Upper lobe of right lung (tissue), 1 donor: ENCODE measurements at places on chromosomes 11 and 22. TPM values are rescaled to one million over a fixed set of nuclear protein-coding genes. Genes with fewer than 3 reads are reported as not detected.

Gene OR52A1
- total RNA-seq: not detected

Gene OR56B4
- not detected for total RNA-seq

Gene PLEKHA7
- 43.6 TPM for total RNA-seq

Gene BBS1
- total RNA-seq: 33.5 TPM

Gene OR8D1
- total RNA-seq: not detected

Gene MARK2
- 40.7 TPM for total RNA-seq

Gene TMEM132A
- total RNA-seq: 18.4 TPM

Gene FAM227A
- 0.98 TPM for total RNA-seq

DNA sequence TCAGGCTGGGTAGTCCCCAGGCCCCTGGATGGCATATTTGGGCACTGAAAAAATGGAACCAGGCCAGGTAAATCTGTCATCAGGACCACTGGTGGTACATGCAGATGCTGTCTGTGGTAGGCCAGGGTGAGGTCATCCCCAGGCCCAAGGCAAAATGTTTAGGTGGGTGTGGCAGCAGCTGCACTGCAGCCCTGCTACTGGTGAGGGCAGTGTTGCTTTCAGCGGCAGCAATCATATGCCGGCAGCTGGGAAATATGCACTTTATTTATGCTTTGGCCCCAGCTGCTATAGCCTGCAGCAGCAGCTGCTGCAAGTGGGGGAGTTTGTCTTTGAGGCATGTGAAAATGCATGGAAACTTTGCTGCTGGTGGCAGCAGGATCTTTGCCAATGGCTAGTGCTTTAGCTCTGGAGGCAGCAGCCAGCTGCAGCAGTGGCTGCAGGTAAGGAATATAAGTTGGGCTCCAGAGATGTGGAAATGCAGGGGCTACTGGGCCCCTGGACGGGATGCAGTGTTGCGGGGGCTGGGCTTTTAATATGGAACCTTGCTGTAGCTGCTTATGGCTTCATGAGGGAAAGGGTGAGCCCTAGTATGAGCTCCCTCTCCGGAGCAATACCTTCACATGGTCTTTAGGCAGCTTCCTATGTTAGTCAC lies 365.7 kb upstream of the CADM1 start:
- H3K4me3 ChIP-seq: no peak overlapping the region
- peak; percentile 69 for DNase-seq

DNA sequence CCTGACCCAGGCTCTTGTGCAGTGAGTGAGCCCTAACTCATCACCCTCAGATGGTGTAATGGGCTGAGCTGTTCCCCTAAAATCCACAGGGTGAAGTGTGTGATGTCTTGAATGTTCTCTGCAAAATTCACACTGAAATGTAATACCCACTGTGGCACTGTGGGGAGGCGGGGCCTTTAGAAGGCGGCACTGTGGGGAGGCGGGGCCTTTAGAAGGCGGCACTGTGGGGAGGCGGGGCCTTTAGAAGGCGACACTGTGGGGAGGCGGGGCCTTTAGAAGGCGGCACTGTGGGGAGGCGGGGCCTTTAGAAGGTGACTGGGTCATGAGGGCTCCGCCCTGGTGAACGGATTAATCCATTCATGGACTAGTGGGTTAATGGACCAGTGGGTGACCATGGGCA lies 33.0 kb downstream of the CHID1 start:
- H3K27me3 ChIP-seq: no peaks in the 10 kb centered on the region
- H3K36me3 ChIP-seq: no peaks in the 10 kb centered on the region
- no peak overlapping the region for H3K4me3 ChIP-seq
- H3K4me1 ChIP-seq: no peaks in the 10 kb centered on the region

GRCh38 chr11:56852131-56852530 lies 103.6 kb upstream of the OR9G4 start:
- H3K4me3 ChIP-seq: no peak overlapping the region
- DNase-seq: no peak
- no peak overlapping the region for H3K27ac ChIP-seq
- H3K4me1 ChIP-seq: no peaks in the 10 kb centered on the region
- no peaks in the 10 kb centered on the region for H3K27me3 ChIP-seq
- no peaks in the 10 kb centered on the region for H3K36me3 ChIP-seq

DNA sequence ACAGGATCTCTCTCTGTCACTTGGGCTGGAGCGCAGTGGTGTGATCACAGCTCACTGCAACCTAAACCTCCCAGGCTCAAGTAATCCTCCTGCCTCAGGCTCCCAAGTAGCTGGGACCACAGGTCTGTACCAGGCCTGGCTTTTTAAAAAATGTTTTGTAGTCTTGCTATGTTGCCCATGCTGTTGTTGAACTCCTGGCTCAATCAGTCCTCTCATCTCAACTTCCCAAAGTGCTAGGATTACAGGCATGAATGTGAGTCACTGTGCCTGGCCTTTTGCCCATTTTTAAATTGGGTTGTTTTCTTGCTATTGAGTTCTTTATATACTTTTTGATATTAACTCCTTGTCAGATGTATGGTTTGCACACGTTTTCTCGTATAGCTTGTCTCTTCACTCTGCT lies 33.0 kb upstream of the PITPNB start:
- H3K27me3 ChIP-seq: no peaks in the 10 kb centered on the region
- no peaks in the 10 kb centered on the region for H3K36me3 ChIP-seq
- DNase-seq: no peak
- no peak overlapping the region for H3K4me3 ChIP-seq
- no peak overlapping the region for H3K27ac ChIP-seq
- H3K4me1 ChIP-seq: peaks cover 4% of the 10 kb centered on the region

DNA sequence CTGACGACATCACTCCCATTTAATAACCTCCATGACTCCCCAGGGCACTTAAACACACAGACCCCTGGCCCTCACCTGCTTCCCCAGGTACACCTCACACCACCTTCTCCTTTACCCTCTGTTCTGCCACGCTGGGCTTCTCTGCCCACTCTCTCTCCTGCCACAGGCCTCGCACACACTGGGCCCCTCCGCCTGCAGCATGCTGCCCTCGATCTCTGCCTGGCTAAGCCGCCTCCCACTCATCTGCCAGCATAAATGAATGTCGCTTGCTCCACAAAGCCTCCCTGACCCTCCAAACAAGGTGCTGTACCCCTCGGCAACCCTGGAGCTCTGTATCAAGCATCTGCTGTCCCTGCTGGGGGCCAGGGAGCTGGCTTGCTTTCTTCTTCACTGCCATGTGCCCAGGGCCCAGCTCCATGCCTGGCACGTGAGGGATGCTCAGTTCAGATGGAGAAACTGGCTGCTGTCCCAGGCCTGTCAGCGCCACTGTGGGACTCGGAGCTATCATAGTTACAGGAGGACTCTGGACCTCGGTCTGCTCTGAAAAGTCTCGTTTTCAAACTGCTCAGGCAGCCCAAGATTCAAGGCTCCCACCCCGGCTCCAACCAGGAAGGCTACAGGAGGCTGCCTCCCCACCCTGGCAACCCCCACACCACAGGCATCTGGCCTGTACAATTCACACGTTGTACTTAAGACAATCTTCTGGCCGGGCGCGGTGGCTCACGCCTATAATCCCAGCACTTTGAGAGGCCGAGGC lies 11.9 kb downstream of the TTLL1 start:
- no peaks in the 10 kb centered on the region for H3K27me3 ChIP-seq
- H3K27ac ChIP-seq: no peak overlapping the region
- no peaks in the 10 kb centered on the region for H3K4me1 ChIP-seq
- no peak overlapping the region for H3K4me3 ChIP-seq

DNA sequence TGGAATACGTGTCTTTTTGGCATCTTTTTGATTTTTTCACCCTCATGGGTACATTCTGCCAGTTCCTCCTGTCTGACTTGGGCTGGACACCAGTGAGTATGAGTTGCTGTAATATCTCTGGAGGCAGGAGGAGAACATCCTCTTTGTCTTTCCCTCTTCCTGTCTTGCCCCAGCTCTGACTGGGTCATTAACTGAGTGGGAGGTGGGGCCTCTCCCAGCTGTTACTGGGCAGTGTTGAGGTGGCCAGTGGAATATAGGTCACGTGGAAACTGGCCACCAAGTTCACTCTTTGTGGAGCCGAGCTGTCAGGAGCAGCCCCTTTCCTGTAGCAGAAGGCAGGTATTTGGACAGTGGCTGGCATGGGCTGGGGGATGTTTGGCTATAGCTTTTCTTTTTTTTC lies 2.2 kb downstream of the GLB1L2 start:
- no peak for DNase-seq
- H3K27ac ChIP-seq: no peak overlapping the region
- H3K36me3 ChIP-seq: no peaks in the 10 kb centered on the region
- peaks cover 7% of the 10 kb centered on the region for H3K27me3 ChIP-seq

GRCh38 chr11:93988912-93989311 lies 32.2 kb upstream of the HEPHL1 start:
- H3K27ac ChIP-seq: no peak overlapping the region
- no peaks in the 10 kb centered on the region for H3K36me3 ChIP-seq
- no peaks in the 10 kb centered on the region for H3K4me1 ChIP-seq
- H3K4me3 ChIP-seq: no peak overlapping the region
- H3K27me3 ChIP-seq: no peaks in the 10 kb centered on the region
- DNase-seq: no peak

DNA sequence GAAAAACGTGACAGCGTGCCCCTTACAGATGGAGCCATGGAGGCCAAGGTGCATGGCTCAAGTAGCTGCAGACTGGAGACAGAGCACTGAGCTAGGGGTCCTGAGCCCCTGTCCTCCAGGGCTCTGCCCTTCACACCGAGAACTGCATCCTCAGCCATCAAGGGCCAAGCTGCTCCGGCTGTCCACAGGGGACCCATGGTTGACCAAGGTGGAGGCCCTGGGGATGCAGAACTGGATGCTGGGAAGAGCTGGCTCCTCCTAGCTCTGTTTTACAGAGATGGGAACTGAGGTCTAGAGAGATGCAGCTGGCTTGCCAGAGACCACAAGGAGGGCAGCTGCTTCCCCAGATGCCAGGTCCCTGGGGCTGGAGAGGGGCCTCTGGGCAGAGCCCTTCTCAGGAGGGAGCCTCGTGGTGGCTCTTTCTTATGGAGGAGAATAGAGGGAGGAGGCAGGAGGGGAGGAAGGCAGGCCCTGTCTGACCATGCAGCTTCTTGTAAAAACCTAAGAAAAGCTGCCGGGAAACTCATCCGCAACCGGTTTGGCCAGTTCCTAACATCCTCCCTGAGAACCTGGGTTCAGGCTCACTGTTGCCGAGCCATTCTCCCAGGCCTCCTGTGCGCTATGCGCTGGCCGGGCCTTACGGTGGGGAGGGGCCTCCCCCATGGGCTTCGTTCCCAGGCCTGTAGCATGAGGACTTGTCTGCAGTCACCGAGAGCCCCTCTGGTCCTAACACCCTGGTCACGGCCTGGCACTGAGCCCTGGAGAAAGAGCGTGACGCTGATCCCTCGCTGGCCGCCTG lies 80.6 kb downstream of the WNT7B start:
- no peak overlapping the region for H3K27ac ChIP-seq
- DNase-seq: peak; percentile 77
- no peaks in the 10 kb centered on the region for H3K36me3 ChIP-seq
- H3K4me1 ChIP-seq: no peaks in the 10 kb centered on the region

- no peak for DNase-seq
- H3K27me3 ChIP-seq: no peaks in the 10 kb centered on the region
- peaks cover 39% of the 10 kb centered on the region for H3K4me1 ChIP-seq
- H3K27ac ChIP-seq: no peak overlapping the region
Measured at GRCh38 chr11:111939836-111940604, 2.9 kb downstream of the DIXDC1 start.

- no peak overlapping the region for H3K4me3 ChIP-seq
- H3K27ac ChIP-seq: no peak overlapping the region
- H3K4me1 ChIP-seq: peaks cover 46% of the 10 kb centered on the region
- H3K36me3 ChIP-seq: no peaks in the 10 kb centered on the region
Measured at GRCh38 chr11:78355309-78355705, 62.3 kb downstream of the GAB2 start.

GRCh38 chr22:33829546-33830280 lies 90.6 kb downstream of the LARGE1 start:
- no peak for DNase-seq
- no peaks in the 10 kb centered on the region for H3K36me3 ChIP-seq
- H3K27ac ChIP-seq: no peak overlapping the region
- no peak overlapping the region for H3K4me3 ChIP-seq

DNA sequence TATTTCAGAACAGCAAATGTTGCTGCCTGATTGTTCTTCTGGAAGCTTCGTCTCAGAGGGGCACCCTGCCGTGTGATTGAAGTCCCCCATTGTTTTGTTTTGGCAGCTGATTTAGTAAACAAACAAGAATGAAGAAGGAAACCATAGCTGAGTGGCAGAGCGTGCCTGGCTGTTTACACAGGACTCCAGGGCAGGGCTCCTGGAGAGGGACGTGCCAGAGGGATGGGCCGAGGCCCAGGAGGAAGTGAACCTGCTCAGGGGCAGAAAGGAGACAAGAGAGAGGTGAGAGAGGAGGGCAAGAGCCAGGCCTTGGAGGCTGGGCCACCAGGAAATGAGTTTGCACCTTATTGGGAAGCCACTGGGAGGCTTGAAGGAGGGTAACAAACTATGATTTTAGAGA lies 85.5 kb upstream of the B3GAT1 start:
- no peaks in the 10 kb centered on the region for H3K4me1 ChIP-seq
- H3K27ac ChIP-seq: no peak overlapping the region
- no peaks in the 10 kb centered on the region for H3K36me3 ChIP-seq

- H3K4me3 ChIP-seq: no peak overlapping the region
- peaks cover 4% of the 10 kb centered on the region for H3K4me1 ChIP-seq
- no peak for DNase-seq
- no peaks in the 10 kb centered on the region for H3K27me3 ChIP-seq
Measured at GRCh38 chr11:45960387-45961095, 38.1 kb downstream of the LARGE2 start.

DNA sequence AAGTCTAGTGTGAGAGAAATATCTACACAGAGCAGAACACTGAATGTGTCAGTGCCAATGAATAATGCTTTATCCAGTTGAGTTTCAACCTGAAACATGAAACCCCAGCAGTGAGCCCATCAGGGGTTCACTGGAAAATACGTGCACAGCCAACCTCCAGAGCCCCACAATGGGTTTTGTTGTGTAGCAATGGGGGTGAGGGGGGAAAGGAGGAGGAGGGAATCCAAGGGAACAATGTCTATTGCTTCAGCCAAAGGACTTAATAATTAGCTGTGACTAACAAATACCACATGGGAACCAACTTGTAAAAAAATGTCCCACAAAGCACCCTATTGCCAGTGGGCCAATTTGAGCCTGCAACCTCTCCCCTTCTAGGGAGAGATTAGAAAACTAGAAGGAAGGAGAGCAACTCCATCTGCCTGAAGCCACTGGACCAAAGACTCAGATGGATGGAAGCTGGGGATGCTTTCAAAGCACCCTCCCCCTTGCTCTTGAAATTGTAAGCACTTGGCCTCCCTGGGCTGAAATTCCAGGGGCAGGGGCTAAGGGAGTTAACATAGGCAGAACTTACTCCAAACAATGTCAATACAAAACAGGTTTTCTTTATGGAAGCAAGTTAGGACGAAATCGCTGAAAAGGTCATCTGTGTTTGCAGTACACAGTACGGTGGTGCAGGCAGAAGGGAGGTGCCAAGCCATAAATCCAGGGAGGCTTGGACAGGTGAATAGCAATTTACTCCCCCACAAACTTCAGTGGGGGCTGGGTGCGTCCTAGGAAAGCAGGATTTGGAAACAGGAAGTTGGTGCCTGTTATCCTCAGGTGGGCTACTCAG lies 99.8 kb downstream of the ARL14EP start:
- H3K4me3 ChIP-seq: no peak overlapping the region
- no peaks in the 10 kb centered on the region for H3K27me3 ChIP-seq
- no peaks in the 10 kb centered on the region for H3K4me1 ChIP-seq
- H3K27ac ChIP-seq: no peak overlapping the region

- peaks cover 40% of the 10 kb centered on the region for H3K36me3 ChIP-seq
- H3K27me3 ChIP-seq: no peaks in the 10 kb centered on the region
- DNase-seq: peak; percentile 61
- H3K4me3 ChIP-seq: peak overlapping the region; percentile 97
- peak overlapping the region; percentile 94 for H3K27ac ChIP-seq
Measured at GRCh38 chr11:65525546-65526480, 930 bp downstream of the SCYL1 start.

- H3K27me3 ChIP-seq: no peaks in the 10 kb centered on the region
- H3K4me3 ChIP-seq: no peak overlapping the region
- no peaks in the 10 kb centered on the region for H3K36me3 ChIP-seq
- no peak for DNase-seq
- H3K4me1 ChIP-seq: no peaks in the 10 kb centered on the region
Measured at GRCh38 chr11:133724116-133724515, 121.2 kb downstream of the SPATA19 start.
